Liver (tissue), 10 donors: ENCODE measurements at places on chromosomes 5 and 9. TPM values are rescaled to one million over a fixed set of nuclear protein-coding genes. Genes with fewer than 3 reads are reported as not detected.

The C5orf24 gene
- 14.5 TPM for polyA plus RNA-seq

DNA sequence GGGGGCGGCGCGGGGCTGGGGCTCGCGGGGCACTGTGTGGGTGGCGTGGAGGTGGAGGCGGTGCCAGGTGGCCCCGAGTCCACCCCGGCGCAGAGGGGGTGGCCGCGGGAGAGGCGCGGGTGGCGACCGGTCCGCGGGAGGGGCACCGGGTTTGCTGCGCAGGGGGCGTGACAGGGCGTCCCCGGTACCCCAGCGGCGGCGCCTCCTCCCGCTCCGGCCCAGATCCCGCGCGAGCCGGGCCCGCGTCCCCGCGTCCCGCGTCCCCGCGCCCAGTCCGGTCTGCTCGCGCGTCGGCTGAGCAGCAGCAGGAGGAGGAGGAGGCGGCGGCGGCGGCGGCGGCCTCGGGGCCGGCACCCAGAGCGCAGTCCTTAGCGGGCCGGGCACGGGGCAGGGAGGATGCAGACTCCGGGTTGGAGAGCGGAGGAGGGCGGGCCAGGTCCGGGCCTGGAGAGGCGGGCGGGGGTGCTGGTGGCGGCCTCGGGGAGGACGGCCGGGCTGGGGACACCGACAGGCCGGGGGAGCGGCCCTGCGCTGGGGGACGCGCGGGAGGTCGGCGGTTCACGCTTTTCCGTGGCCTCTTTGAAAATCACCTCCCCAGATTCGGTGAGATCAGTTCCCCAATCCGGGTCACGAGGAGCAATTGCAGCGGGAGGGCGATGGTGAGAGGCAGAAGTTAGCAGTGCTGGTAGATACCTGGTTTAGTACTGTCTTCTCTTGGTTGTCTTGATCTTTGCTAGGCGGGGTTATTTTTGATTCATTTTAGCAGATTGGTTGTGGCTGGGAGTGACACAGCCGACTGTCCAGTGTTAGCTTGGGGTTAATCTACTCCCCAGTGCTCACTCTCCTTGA lies 1.7 kb downstream of the TRIO start:
- DNase-seq: peak; percentile 46

DNA sequence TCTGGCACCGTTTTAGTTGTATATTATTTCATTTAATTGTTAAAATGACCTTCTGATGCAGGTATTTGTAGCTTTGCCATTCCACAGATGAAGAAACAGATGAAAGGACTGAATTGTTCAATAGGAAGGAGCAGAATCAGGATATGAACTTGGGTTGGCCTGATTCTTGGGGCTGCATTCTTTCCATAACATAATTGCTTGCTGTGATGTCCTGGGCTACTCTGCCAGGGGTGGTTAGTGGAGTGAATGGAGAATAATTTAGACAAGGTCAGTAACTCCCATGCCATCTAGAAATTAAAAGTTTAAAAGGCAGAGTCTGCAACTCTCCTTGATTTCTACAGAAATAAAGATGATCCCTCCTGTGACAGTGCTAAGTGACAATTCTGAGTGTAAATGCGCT lies 15.9 kb downstream of the TLR4 start:
- DNase-seq: no peak

DNA sequence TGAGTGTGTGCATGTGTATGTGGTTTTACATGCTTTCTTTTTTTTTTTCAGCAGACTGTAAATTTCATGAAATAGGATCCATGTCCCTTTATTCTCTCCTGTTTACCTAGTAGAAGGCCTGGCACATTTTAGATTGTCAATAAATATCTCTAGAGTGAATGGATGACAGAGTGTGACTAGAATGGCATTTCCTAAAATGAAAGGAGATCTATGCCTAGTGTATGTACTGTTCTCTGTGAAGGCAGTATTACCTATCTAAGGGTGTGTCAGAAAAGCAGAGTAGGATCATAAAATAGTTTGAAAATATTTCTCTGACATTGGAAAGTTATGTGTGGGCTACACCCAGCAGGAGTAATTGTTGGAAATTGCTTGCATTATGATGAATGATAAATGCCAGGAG lies 1876.0 kb upstream of the C9orf72 start:
- DNase-seq: no peak

DNA sequence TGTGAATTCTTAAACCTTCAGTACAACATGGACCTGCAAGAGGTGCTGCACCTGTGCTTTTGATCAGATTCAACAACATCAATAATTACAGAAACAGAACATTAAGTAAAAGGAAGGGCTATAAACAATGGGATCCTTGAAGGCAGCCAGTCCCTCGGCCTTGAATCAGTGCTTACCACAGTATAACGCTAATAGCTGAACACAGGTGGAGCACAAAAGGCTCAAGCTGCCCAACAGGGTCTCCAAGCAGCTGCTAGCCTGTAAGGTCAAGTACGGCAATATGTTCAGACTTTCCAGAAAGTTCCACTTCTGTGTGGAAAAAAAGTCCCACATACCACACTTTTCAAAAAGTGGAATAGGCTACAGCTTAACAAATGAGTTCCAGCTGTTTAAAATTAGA lies 61.9 kb upstream of the ITGA1 start:
- DNase-seq: no peak

- DNase-seq: no peak
Observed at GRCh38 chr5:32984851-32985610, 273.9 kb downstream of the NPR3 start.

DNA sequence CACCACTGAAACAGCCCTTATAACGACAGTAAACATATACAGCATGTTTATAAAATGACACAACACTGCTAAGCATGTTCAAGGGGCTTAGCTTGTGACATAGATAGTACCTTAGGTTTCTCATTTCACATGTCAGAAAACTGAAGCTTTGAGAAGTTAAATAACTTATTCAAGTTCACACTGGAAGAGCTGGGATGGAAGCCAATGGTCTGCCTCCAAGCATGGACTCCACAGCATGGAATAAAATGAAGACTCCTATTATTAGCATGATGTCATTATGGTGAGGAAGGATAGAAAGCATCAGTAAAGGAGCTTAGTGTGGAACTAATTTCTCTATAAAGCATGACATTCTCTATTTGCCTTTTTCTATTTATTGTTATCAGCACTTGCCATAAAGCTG lies 316.7 kb downstream of the PLK2 start:
- no peak for DNase-seq

DNA sequence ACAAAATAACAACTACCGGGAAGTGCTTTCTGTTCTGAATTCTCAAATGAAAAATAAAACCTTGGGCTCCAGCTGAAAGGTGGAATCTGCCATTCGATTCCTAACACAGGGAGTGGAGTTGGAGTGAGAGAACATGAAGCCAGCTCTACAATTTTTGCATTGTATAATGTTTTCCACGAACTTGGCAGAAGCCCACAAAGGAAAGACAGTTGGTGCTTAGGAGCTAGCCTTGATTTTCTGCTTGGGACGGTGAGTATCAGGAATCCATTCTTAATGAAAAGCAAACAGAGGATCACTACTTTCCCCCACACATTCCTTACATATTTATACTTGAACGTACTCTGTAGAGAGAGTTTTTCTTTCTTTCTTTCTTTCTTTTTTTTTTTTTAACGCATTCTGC lies 74.2 kb upstream of the FBXL7 start:
- DNase-seq: no peak
